Left ventricle myocardium superior (tissue), 1 donor: ENCODE measurements at places on chromosomes 13 and 19.

- DNase-seq = peak; percentile 30
These were observed 1.3 kb upstream of the ZNF181 start for GRCh38 chr19:34732612-34733211.

DNA sequence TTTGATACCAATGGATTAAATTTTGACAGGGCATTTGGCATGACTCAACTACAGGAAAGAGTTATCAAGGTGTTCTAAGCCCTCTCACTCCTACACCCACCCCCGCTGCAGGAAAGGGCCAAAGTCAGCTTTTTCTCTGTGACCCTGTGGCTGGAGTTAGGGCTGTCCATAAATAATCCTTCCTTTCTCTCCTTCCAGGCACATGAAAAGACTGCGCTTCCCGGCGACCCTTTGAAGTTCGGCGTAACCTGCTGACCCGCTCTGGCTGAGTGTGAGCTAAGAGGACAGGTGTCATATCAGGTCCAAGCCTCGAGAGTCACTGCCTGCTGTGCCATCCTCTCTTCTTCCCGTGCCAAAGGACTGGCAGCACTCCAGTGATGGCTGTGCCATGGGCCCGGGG lies 25.6 kb downstream of the ZNF114 start:
- DNase-seq = no peak

DNA sequence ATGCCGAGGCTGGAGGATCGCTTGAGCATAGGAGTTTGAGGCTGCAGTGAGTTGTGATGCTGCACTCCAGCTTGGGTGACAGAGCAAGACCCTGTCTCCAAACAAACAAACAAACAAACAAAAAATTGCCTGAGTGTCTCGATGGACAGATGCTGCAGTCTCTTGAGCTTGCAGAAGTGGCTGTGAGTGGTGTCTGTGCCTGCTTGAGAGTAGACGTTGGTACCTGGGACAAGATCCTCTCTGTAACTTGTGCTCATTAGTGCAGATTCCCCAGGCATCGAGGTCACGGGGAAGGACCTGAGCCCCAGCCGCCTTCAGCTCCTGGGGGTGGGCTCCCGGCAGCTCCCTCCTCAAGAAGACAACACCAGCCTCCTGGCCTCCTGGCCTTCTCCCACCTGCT lies 8.6 kb upstream of the C5AR2 start:
- DNase-seq = no peak

GRCh38 chr13:111370570-111371535 lies 50.4 kb downstream of the TEX29 start:
- DNase-seq = no peak

- no peak for DNase-seq
These were observed 9.7 kb downstream of the MAP2K2 start for GRCh38 chr19:4114181-4114580.

DNA sequence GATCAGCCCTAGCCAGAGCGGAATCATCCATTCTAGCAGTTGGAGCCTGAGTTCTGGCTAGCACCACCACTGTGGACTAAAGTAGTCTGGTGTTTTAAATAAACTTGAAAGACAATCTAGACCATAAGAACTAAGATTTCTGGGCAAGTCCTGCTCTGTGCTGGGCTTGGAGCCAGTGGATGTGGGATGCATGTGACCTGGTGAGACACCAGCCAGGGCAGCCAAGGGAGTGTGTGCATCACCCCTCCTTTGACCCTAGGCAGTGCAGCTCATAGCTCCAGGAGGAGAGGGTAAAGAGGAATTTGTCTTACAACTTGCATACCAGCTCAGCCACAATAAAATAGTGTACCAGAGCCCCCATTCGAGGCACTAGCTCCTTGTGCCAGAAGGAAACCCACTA lies 21.0 kb downstream of the ITGBL1 start:
- DNase-seq = peak; percentile 45

DNA sequence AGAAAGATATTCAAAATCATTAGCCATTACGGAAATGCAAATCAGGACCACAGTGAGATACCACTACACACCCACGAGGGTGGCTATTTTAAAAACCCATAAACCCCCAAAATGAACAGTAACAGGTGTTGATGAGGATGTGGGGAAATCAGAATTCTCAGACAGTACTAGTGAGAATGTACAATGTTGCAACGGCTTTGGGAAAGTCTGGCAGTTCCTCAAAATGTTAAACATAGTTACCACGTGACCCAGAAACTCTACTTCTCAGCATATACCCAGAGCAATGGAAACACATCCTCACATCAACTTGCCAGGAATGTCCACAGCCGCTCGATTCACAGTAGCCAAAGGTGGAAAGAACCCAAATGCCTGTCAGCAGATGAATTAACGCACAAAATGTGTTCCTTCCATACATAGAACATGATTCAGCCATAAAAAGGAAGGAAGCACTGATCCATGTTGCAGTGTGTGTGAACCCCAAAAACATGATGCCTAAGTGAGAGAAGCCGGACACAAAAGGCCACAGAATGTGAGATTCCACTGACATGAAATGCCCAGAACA lies 7.0 kb downstream of the PLVAP start:
- no peak for DNase-seq

GRCh38 chr13:77353995-77354394 lies 27.1 kb upstream of the MYCBP2 start:
- no peak for DNase-seq

- peak; percentile 43 for DNase-seq
These were observed 67.0 kb upstream of the SERP2 start for GRCh38 chr13:44306371-44307192.
